ENCODE measurements at places on chromosomes 2 and 18.

- DNase-seq, result no peak
These were observed 697.4 kb upstream of the NXPH2 start for GRCh38 chr2:139477618-139478017.

- no peak for DNase-seq
These were observed 43.4 kb upstream of the MAL start for GRCh38 chr2:94982156-94982555.

GRCh38 chr2:100174026-100174431 is 31.6 kb upstream of the AFF3 start:
- DNase-seq, result no peak

DNA sequence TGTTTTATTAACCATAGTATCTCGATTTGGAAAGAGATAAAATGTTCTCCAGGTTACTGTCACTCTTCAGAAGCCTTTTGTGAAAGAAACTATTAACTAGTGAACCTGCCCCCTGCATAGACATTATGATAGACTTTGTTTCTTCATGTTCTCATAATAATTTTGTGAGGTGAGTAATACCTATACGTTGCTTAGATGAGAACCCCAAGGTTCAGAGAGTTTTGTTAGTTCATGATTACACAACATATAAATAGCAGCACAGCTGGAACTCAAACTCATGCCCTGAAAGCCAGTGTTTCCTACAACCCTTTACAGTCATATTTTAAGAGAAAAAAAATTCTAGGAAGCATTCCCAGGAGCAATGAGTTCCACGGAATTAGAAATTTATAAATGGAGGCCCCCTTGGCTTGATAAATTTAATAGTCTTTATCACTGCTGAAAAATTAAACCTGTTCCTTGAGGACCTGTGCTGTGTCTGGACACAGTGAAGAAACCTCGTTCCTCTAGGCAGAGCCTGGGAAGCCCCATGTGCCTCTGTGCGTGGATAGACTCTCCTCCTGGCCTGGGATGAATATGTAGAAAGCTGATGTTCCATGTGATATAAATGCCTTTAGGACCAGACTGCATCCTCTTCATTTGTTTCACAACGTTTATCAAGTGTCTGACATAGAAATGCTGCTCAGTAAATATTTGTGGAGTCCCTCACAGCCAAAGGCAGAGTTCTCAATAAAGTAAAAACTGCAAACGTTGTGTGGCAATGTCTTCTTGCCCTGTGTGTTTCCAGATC is 1257.0 kb upstream of the GYPC start:
- DNase-seq, result no peak

DNA sequence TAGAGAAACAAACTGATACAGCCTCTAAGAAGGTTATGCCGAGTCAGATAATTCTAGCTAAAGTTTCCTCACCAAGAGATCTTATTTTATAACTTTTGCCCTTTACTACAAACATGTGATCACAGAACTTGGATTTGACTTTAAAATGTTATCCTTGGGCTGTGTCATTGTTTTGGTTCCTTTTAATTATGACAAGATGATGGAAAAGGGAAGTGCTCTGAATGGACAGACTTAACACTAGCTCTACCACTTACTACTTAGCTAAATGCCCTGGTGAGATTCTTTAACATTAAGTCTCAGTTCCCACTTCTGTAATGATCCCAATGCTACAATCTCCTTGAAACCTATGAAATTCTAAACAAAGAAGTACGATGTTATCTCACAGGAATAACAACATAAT is 69.9 kb downstream of the RTTN start:
- no peak for DNase-seq

GRCh38 chr2:128275498-128276045 is 43.1 kb downstream of the HS6ST1 start:
- no peak for DNase-seq

GRCh38 chr18:47936952-47937351 is 6.5 kb upstream of the SMAD2 start:
- no peak for DNase-seq

- DNase-seq, result no peak
These were observed 56.3 kb upstream of the STAT1 start for GRCh38 chr2:191070276-191070675.

DNA sequence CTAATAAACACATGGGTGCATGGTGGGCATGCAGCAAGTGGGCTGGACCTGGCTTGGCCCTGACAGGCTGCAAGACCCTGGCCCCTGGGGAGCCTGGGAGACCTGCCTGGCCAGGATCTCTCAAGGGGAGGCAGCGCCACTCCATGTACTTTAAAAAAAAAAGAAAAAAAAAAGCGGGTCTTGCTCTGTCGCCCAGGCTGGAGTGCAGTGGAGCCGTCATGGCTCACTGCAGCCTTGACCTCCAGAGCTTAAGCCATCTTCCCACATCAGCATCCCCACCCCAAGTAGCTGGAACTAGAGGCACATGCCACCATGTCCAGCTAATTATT is 29.5 kb upstream of the SEMA4C start:
- DNase-seq, result no peak

GRCh38 chr2:220446106-220446712 is 818.8 kb downstream of the SLC4A3 start:
- no peak for DNase-seq

DNA sequence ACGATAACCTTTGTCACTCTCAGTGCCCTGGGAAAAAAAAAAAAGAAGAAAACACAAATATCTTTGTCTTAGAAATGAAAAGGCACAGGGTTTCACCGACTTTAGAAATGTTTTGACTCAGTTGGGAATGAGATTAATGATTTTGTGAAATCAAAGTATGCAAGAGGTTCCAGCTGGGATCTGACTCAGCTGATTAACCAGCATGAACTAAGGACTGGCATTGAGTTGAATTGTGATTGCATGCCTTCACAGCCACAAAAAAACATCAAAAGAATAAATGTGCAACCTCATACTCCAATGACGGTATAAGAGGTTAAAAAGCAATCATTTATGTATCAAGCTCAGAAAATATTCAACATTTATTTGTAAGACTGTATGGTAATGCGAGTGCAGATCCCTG is 566.6 kb upstream of the DSEL start:
- DNase-seq, result no peak

GRCh38 chr2:101803945-101804696 is 106.6 kb downstream of the MAP4K4 start:
- no peak for DNase-seq

- DNase-seq, result no peak
These were observed 276.4 kb upstream of the CXCR4 start for GRCh38 chr2:136394136-136395060.

GRCh38 chr2:67108231-67108630 is 288.9 kb upstream of the ETAA1 start:
- DNase-seq, result no peak

DNA sequence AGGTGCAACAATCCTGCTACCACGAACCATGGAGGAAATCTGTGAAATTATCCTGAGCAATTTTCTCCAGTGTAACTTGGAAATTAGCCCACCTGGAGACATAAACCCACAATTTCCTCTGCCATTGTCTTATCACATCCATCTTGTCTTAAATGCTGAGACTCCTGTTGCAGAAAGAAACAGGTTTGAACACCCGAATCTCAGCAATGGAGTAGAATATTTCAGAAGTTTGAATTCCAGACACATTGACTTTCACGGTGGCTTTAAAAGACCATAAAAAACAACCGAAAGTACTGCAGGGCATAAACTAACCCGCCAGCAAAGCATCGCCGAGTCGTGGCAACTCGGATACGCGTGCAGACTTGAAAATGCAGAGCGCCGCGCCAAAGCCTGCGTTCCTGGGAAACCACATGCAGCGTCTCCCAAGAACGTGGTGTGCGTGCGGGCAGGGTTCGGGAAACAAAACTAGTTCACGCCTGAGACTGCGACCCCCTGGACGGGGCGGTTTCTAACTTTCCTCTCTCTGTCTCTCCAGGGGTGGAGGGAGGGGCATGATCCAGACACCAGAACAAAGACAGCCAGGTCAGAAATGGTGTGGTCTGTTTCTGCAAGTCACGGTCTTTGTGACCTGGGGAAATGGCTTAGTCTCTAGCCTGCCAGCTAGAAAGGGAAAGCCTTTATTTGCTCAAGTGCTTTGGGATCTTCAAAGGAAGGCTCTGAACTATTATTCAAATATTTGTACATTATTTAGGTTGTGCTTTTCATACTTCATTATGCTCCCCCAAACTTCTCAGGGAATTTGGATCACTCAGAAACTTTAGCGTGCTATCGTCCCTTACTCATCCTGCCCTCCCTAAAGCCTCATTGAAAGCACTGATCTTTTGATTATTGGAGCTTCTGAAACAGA is 26.9 kb upstream of the KCTD1 start:
- DNase-seq, result no peak

DNA sequence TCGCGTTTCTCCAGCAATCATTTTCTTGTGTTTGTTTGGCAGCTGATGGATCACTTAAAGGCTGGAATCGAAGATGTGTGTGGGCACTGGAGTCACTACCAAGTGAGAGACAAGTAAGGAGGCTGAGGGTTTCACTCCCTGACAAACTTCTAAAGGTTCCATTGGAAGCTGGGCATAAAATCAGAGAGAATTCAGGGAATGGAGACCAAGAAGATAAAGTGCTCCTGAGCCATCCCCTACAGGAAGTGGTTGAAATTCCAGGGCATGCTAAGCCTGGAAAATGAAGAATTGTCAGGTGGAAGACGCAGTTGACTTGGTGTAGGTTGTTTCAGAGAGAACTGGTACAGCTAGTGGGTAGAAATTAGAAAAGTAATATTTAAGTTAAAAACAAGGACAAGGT is 39.1 kb downstream of the SLC9A4 start:
- no peak for DNase-seq

DNA sequence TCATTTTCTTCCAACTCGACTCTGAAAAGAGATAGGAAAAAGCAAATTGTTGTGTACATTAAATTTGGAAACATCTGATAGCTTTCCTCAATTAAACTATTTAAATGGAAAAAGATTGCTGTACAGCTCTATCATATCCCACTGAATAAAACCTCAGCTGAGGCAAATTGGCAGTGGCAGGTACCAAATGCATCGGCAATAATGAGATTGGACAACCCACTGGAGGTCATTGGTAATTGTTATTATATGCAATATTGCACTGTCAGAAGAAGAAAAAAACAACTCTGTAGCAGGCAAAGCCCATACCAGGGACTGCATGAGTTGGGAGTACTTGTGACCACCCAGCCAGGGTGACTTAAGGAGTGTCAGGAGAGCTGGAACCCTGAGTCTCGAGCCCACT is 291.6 kb upstream of the SKOR2 start:
- DNase-seq, result no peak

- DNase-seq, result no peak
These were observed 182.0 kb downstream of the PRKCE start for GRCh38 chr2:45833301-45833967.

GRCh38 chr2:120419073-120419472 is 73.1 kb downstream of the INHBB start:
- DNase-seq, result no peak

DNA sequence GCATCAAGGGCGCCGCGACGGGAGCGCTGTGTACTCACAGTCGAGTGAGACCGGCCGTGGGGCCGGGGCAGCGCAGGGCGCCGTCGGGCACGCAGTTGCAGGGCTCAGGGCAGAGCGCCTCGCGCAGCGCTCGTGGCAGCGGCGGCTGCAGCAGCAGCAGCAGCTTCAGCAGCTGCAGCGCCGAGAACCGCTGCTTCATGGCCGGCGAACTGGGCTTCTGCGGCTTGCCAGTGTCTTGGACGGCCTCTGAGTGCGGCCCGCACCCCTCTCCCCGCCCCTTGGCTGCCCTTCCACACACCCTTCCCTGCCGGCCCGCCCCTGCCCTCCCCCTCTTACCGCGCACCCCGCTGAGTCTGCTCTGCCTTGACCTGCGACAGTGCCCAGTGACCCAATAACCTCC is at the start of gene LHCGR:
Gene LHCGR, minus strand, starts transcription at position 252 of the 400 bp plus-strand sequence. Its CDS starts 53 bp downstream, at position 199.
- no peak for DNase-seq

DNA sequence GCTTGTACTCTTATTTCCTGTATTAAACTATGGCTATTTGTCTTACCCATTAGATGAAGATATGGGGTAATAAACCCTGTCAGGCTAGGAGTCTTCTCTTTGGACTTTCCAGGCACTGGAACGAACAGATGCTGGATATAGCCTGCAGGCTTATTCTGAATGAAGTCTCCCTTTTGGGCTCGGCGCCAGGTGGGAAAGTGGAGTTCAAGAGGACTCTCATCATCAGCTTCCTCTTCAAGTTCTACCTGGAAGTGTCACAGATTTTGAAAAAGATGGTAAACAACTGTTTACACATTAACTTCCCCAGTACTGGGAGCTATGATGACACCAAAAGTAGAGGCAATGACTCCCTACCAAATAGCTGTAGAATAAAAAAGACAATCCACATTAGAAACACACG is 27.9 kb downstream of the AOX1 start:
- DNase-seq, result no peak

- no peak for DNase-seq
These were observed 428.1 kb downstream of the MEIS1 start for GRCh38 chr2:66862885-66863650.

DNA sequence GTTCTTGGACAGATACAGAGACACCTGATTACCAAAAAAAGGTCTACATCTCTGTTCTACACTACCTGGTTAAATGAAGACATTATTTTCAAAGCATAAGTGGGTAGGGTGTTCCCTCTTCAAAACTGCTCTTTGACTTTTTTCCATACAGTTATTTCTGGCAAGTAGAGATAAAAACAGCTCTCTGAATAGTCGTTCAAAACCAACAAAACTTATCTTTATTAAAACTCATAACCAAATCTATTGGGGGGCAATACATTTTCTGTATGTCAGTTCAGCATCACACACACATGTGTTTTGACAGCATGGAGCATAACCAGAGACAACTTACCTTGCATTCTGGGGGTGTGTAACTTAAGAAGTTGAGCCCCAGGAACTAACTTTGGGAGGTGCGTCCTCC is 149.0 kb upstream of the EPC2 start:
- DNase-seq, result no peak

DNA sequence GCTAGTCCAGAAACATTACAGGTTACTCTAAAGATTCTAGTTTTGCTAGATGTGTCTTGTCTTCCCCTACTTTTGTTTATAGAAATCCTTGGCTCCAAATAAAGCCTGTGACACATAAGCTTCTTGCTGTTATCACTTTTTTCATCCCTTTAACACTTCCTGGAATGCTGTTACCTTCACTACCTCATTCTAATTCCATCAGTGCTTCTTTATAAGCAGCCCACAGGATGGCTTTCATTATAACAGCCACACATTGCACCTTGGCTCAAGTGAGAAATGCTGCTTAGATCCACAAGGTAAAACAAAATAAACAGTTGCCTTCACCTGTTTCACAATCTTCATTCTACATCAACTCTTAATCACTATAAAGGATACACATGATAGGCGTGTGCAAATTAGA is 221.7 kb downstream of the SLC8A1 start:
- no peak for DNase-seq

GRCh38 chr2:151665959-151666358 is 68.3 kb downstream of the NEB start:
- no peak for DNase-seq

GRCh38 chr2:126788113-126788512 is 110.6 kb upstream of the TEX51 start:
- no peak for DNase-seq

GRCh38 chr18:14935210-14935609 is 187.2 kb downstream of the ANKRD30B start:
- DNase-seq, result no peak

DNA sequence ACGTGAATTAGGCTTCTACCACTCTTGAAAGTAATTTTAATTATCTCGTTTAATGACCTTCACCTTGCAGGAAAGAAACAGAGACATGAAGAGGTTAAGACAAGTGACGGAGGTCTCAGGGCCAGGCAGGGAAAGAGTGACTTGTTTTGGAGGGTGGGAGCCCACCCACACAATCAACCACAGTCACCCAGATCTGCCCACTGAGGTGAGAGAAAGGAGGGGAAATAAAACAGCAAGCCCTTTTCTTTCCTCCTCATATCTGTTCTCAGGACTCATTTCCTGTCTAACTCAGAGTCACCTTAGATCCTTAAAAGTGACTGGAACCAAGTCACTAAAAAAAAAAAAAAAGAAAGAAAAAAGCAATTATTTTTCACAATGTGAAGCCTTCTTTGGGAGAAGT is 26.8 kb downstream of the ATP8B1 start:
- no peak for DNase-seq
